ENCODE measurements at places on chromosomes 4 and X.

GRCh38 chrX:136742721-136743379 lies 37.9 kb downstream of the ARHGEF6 start:
- no peak for DNase-seq

DNA sequence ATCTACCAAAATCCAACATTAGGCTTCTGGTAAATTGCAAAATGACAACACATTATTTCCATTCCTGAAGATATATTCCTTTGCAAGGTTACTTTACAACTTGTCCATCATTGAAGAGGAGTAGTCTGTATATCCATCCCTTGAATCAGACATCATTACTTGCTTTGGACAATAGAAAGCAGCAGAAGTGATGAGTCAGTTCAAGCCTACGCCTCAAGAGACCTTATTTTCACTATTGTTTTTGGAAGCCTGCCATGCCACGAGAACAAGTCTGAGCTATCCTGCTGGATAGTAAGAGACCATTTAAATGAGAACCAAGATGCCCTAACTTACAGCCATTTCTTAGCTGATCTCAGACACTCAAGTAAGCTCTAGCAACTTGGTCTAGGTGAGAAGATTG lies 246.0 kb upstream of the HHIP start:
- peak; percentile 90 for DNase-seq

- no peak for DNase-seq
Observed at GRCh38 chr4:175176710-175177109, 258.6 kb downstream of the ADAM29 start.

DNA sequence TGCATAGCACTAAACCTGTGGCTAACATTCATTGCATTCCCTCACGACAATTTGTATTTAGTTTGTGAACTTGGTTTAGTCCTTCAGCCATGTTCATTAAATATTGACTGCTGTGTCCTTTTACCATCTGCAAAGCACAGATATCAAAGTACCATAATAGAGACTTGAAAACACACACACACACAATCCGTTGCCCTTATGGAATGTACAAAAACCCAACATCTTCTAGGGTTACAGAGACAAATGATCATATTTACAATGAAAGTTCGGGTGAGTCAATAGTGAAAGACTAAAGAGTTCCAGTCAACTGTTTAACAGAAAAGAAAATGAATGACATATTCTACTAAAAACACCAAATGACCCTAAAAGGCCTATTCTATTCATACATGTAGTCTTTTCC lies 50.8 kb upstream of the TXK start:
- DNase-seq = peak; percentile 37

DNA sequence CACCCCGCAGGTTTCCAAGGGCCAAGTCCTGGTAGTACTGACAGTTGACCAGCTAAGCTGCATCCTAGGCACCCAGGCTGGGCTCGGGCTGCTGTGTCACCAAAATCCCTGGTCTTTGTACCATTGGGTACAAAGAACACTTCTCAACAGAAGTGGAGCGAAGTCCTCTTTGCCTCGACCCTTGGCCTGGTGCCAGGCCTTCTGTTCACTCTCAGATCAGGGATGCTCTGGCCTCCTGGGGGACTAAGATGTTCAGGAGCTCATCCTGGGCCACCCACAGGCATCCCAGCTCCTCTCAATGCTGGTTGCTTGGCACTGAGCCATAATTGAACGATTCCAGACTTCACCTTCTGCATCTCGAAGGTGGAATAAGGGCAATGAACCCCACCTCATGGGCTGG lies 13.8 kb upstream of the SLC2A9 start:
- DNase-seq = no peak

DNA sequence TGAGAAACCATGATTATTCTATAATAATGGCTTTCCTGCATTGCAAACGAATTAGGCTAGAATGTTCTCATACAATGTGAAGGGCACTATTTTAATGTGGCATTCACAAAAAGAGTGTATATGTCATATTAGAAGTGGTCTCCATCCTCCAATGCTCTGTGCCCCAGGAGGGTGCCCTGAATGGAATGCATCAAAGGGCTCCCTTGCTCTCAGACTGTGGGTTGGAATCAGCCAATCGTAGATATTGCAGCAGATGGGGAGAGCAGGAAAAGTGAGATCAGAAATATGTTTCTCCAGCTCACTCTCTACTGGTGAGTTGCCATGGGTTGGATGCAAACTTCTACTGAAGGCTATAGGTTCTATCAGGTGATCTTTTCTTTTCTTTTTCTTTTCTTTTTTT lies 11.9 kb upstream of the NSUN7 start:
- no peak for DNase-seq

GRCh38 chr4:188218392-188218791 lies 79.2 kb downstream of the TRIML1 start:
- no peak for DNase-seq

DNA sequence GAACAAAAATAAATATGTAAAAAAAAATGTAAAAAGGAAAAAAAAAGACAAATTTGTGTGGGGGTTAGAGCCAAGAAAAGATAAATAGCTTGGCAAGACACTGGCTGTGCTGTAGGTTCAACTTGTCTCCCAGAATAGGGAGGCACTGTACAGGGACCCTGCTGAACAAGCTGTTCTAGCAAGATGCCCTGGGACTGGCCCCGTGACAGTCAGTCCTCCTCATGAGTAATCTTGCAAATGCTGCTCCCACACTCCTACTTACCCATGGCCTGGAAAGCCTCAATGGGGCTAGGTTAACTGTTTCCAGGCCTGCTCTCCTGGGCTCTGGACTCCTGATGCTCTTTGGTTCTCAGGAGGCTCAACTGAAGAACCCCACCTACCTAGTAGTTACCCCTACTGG lies 106.8 kb downstream of the ATG4A start:
- peak; percentile 57 for DNase-seq

GRCh38 chr4:182306792-182307507 lies 63.7 kb downstream of the TENM3 start:
- peak; percentile 28 for DNase-seq

DNA sequence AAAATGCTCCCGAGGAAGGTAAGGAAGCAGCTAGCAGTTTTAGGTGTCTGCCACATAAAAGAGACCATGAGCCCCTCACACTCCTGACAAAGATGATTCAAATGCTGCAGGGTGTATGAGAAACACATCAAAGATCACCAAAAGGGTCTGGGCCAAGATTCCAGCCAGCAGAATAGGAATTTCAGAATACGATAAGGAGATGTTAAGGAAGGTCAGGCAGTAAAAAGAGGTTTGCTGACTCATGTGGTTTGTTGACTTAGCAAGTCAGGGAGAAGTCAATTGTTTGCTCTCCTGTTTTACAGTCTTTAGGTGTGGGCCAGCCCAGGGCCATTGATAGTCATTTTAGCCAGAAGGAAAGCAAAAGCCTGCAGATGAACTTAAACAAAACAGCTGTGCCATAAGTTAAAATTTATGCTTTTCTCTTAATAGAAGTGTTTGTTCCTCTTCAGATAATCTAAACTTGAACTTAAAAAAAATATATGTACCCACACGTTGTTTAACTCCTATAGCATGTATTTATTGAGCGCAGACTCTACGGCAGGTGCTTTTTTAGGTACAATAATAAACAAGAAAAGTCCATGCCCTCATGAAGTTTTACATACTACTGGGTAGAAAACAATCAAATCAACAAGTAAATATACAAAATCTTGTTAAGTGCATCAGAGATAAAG lies 115.6 kb downstream of the CAMK2D start:
- DNase-seq = peak; percentile 73

GRCh38 chr4:107658400-107659336 lies 61.4 kb downstream of the PAPSS1 start:
- no peak for DNase-seq

DNA sequence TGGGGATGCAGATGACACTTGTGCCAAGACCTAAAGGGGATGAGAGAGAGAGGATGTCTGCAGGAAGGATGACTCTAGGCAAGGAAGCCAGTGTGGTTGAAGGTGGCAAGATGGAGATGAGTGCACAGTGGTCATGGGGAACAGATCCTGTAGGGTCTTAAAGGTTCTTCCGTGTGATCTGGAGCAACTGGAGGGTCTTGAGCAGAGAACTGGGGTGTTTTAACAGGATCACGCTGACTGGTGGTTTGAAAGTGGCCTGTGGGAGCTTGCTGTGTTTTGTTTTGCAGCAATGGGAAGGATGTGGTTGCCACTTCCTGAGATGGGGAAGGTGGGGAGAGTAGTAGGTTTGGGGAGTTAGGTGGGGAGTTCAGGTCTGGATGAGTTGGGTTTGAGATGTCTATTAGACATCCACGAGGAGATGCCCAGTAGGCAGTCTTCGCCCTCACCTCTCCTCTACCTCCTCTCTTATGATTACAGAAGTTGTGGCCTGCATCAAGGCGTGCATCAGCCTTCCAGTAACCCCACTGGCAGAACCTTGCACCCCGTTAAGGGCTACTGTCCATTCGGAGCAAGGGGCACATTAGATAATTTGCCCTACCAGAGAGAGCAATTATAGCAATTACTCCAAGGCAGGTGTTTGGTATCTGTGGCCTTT lies 1.4 kb upstream of the STBD1 start:
- DNase-seq = no peak

- no peak for DNase-seq
Observed at GRCh38 chrX:111337067-111337637, 66.9 kb upstream of the CAPN6 start.

DNA sequence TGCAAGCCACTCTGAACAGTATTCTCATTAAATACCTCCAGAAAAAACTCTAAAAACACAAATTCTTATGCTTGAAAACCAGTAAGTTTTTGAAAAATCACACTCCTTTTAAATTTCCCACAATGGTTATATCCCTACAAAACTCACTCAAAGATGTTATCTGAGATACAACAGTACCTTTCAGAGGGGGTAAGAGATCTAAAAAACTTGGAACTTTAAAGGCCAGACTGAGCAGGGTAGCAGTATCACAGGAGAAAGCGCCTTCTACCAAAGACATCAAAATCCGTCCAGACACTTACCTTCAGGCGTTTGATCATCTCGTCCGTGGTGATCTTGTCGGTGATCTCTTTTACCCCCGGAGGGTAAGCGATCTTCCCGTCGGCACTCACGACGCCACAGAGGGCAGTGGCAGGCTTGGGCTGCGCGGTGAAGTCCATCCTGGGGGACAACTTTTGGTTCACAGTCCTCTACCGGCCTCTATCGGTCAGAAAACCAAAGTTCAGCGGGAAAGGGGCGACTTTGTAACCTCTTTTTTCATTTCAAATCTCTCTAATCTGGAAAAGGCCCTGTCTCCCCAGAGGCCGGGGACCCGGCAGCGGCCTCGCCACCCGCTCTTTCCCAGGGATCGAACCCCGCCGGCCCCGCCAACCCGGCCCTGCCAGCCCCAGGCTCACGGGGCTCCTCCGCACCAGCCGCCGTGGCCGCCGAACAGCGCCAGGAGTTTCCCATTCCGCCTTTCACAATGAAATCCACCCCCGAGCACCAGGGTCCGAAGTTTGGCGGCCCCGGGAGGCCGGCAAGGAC lies 1.4 kb downstream of the PDS5A start:
- peak; percentile 82 for DNase-seq

- no peak for DNase-seq
Observed at GRCh38 chr4:107330916-107331315, 294.8 kb upstream of the DKK2 start.

DNA sequence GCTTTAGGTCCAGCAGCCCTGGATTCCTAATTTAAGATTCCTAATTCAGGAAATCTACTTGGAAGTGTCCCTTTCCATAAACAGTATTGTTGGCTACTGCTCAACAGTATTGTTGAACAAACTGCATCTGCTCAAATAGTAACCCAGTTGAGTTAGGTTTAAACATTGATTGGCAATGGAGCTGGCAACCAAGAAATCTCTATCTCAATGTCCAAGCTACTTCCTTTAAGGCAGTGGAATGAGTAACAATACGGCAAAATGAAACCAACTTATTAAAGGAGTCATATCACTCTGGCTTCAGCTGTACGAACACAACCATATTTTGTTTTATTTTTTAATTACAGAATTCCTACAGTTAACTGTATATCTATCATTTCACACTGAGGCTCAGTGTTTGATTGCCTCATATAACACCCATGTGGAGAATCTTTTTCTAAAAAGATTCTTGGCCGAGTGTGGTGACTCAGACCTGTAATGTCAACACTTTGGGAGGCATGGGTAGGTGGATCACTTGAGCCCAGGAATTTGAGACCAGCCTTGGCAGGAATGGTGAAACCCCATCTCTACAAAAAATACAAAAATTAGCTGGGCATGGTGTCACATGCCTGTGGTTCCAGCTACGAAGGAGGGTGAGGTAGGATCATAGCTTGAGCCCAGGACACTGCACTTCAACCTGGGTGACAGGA lies 71.7 kb upstream of the IL13RA1 start:
- peak; percentile 70 for DNase-seq

- no peak for DNase-seq
Observed at GRCh38 chr4:113524096-113524495, 237.4 kb downstream of the CAMK2D start.

GRCh38 chrX:136146614-136147314 lies 569 bp upstream of the FHL1 start:
- DNase-seq = no peak
